NK-92 treated with Interleukin-12 subunit alpha and Interleukin-12 subunit beta, amount 100 ng/mL, for 24 hours (cell line): ENCODE measurements at places on chromosomes 6 and 20.

DNA sequence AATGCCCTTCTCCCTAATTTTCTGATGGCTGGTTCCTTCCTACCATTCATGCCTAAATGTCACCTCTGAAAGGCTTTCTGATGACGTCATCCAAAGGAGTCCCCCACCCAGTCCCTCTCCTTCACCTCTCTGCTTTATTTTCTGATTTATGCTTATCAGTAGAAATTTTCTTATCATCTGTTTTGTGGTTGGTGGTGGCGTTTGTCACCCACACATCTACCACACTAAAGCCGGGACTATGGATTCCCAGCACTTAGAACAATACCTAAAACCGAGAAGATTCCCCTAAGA is 9.0 kb downstream of the CNKSR3 start:
- no peak for DNase-seq

GRCh38 chr6:12353731-12354130 is 63.6 kb downstream of the EDN1 start:
- DNase-seq = no peak

GRCh38 chr6:1993042-1993441 is 252.4 kb downstream of the GMDS start:
- DNase-seq = no peak

DNA sequence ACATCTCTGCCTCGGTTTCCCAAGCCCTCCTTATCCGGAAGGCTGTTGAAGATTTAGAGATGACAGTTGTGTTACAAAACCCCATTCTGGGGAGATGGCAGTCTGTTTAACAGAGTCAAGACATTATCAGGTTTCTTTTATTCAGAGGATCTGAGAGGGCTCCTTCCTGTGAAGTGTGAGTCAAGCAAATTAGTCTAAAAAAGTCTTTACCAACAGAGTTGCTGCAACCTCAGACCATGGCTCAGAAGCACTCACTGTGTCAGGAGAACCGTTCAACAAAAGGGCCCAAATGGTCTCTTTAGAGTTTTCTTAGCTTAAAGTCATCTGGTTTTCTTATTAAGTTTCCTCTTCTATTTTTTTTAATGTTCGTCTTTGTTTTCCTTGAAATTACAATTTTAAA is 717.8 kb downstream of the EPM2A start:
- DNase-seq = peak; percentile 22

DNA sequence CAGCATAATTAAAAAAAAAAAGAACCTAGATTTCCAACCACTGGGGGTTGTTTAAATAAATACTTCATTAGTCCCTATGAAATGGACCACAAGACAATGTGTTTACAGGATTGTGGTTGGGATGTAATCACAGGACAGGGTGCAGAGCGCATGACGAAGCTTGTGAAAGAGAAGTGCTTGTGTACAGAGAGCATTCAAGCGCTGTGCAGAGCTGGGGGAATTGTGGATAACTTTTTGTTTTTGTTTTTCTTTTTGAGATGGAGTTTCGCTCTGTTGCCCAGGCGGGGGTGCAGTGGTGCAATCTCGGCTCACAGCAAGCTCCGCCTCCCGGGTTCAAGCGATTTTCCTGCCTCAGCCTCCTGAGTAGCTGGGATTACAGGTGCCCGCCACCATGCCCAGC is 22.3 kb downstream of the LAMA5 start:
- no peak for DNase-seq

DNA sequence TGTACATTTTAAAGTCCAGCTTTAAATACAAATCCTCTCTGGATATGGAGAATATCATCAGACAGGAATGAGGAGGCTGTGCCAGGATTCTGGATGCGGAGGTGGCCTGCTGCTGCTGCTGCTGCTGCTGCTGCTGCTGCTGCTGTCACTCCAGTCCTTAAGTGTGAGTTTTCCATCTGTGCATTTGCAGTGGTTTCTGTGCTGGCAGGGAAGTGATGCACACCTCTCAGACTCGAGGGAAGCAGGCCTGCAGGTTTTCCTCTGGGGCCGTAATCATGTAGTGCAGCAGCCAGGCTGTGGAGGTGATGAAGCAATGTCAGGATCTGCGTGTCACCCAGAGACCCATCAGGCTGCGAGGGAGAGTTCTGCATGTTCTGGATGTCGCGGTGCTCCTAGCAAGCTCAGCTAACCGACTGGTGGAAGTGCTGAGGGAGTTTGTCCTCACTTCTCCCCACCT is 32.0 kb downstream of the CFAP61 start:
- no peak for DNase-seq
